8988T (cell line): ENCODE measurements at places on chromosomes 5 and 9.

DNA sequence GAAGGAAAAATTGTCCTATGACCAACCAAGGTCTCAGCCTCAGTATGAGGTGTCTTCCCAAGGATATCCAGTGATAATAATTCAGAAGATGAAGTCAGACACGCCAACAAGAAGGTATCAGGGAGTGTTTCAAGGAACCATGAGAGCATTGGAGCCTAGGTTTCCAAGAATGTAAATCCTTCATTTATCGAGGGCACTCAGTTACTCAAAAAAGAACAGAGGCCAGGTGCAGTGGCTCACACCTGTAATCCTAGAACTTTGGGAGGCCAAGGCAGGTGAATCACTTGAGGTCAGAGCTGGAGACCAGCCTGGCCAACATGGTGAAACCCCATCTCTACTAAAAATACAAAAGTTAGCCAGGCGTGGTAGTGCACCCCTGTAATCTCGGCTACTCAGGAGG lies 70.8 kb downstream of the PLAC8L1 start:
- DNase-seq, result no peak

DNA sequence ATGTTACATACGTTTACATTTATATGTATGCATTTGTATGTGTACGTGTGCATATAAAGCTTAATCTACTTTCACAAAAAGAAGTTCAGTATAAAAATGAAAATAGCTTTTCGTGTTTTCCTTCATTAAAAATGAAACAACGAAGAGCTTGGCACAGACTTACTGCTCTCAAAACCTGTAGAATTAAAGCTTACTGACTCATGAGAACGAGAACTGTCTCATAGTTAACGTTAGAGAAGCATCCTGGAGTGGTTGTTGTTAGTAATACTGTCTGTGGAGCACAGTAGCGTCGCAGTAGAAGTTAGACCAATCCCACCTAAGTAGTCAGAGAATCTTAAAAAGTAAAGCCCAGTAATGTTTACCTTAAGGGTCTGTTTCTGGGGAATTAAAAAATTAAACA lies 1.3 kb downstream of the MAT2B start:
- no peak for DNase-seq

DNA sequence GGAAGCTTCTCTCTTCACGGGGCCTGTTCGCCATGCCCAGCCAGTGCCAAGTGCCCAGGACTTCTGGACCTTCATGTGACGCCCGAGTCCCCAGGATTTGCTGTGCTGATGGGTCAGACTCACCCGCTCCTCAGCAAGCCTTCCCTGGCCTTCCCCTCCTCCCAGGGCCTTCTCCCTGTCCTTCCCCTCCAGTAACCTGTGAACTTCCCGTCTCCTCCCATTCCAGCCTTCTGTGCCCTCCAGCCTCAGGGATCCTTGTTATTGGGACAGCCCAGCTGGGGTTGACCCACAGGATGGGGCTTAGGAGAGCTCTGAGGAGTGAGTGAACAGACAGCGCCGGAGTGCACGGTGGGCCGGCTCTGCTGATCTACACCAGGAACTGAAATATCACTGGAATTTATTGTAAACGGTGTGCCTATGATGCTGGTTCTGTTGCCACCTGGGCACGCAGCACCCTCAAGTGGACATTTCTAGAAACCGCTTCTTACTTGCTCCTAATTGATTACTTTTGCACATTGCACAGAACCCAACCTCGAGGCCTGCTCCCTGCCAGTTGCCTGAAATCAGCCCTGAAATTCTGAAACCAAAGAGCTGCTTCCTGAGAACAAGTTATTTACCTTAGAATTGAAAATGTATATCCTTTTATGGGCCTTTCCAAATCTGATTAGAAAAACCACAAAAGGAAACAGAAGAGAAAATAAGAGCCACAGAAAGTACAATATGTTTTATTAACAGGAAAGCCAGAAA lies 1.5 kb downstream of the SPAAR start:
- DNase-seq, result peak; percentile 48

DNA sequence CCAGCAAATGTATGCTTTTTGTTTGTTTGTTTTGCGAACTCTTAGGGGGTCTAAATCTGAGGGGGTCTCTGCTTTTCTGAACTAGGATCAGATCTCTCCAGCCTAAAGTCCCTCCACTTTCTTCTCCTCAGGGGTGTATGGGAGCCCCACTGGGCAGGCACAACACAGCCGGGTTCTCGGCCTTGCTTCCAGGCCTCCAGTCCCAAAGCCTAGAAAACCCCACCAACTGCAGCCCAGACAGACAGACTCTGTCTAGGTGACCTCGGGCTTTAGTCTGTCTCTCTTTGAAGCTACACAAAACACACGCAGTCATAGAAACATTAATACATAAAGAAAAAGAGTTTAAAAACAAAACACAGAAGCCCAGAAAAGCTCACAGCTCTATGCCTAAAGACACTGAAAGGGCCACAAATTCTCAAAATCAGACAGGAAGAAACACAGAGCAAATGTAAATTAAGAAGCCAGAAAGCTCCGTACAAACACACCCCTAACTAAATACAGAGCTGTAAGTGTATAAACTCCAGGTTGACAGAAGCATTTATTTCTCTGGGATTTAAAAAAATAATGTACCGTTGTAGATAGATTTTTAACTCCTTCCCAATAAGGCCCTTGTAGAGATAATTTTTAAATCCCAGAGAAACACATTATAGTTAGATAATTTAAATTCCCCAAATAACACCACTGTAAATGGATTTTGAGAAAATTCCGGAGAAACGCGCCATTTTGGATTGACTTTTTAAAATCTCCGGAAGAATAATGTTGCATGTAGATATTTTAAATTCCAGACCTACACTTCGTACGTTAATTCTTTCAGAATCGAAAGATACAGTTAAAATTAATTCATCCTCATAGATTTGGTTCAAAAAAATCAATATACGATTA lies 2.0 kb downstream of the PITX1 start:
- DNase-seq, result no peak

DNA sequence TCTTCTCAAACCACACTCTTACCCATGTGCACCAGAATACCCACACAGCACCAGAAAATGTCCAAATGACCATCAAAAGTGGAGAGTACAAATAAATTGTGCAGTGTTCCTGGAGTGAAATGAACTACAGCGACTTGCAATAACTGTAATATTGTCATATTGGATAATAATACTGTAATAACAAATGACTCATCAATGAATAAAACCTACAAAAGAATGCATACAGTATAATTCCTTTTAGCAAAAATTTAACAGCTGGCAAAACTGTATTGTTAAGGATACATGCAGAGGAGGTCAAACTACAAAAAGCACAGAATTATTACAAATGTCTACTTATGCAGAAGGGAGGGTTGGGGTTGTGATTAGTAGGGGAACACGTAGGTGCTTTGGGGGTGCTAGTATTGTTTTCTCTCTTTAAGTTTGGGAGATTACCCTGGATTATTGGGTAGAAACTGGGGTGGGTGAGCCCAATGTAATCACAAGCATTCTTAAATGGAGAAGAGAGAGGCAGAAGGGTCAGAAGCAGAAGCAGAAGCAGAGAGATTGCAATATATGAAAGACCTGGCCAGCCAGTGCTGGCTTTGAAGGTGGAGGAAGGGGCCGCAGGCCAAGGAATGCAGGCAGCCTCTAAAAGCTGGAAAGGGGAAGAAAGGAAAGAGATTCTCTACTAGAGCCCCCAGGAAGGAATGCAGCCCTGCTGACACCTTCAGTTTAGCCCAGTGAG lies 21.8 kb downstream of the IRF1 start:
- DNase-seq, result no peak

- DNase-seq, result no peak
These were observed 21.8 kb upstream of the ZNF618 start for GRCh38 chr9:113854310-113854709.

GRCh38 chr5:95822043-95822541 lies 434 bp downstream of the GLRX start:
- no peak for DNase-seq

GRCh38 chr5:43110606-43111170 lies 10.0 kb upstream of the ZNF131 start:
- no peak for DNase-seq

DNA sequence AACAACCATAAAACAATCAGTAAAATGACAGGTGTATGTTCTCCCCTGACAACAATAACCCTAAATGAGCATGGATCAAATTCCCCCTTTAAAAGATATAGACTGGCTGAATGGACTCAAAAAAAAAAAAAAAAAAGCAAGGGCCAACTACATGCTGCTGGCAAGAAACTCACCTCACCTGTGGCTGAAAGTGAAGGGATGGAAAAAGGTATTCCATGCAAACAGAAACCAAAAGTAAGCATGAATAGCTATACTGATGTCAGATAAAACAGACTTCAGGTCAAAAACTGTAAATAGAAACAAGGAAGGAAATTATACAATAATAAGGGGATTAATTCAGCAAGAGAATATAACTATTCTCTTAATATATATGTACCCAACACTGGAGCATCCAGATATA lies 54.2 kb upstream of the SSBP2 start:
- no peak for DNase-seq

DNA sequence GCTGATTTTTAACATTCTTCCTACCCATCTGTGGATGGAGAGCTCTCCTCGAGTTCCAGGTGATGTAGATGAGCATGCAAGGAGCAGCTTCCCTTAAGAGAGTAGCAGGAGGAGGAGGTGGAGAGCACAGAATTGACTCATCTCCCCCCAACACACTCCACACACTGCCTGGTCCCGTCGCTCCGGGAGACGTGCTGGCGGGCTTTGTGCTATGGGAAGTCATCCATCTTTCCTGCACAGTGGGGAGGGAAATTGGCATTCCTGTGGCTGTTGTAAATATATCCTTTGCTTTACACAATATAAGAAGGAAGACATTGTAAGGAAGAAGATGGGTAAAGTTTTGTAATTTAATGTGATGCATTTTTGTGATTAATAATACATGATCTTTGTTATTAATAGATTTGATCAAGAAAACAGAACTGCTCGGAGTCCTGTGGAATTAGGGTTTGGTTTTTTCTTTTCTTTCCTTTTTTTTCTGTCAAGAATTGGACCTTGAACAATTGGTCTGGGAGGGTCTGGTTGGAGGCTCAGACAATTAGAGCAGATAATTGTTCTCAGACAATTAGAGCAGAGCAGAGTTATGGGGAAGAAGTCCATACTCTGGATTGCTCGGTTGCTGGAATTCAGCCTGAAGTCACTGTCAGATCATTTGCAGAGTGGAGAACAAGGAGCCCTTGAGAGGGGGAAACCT lies 297.8 kb downstream of the GADD45G start:
- no peak for DNase-seq

DNA sequence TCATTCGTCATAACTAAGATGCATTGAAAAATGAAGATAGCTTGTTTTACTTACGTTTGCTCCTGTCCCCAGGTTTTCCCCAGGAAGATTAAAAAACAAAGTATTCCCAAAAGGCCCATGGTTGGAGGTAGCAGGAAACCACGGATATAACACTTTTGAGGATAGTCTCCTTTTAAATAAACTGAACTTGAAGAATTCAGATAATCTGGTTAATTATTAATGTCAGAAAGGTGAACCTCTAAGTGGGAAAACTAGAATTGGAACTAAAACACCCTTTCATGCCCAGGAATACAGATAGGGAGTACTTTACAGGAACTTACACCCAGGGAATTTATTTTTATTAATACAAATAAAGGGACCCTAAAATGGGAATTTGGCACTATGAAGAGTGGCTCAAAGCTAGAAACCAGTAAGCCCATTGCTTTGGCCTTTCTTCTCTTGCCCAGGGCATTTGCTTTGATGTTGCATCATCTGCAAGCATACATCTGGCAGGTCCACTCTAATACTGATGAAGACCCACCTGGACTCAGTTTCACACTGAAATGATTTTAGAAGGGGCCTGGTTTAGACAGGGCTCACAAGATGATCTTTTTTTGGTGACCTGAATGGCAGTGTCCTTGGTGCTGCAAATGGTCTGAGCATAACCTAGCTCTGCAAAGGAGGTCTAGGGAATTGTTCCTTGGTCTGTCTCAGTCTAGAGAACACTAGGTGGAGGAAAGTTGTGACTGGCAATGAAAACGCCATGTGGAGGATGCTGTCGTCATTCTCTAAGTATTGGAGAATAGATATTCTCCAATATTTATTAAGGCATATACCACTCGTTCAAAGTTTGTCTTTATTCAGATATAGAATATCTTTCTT lies at the start of gene C5:
TSS of gene C5 (minus strand) at position 148 of the 861 bp plus-strand sequence. CDS start at position 119, 29 bp downstream.
- no peak for DNase-seq

DNA sequence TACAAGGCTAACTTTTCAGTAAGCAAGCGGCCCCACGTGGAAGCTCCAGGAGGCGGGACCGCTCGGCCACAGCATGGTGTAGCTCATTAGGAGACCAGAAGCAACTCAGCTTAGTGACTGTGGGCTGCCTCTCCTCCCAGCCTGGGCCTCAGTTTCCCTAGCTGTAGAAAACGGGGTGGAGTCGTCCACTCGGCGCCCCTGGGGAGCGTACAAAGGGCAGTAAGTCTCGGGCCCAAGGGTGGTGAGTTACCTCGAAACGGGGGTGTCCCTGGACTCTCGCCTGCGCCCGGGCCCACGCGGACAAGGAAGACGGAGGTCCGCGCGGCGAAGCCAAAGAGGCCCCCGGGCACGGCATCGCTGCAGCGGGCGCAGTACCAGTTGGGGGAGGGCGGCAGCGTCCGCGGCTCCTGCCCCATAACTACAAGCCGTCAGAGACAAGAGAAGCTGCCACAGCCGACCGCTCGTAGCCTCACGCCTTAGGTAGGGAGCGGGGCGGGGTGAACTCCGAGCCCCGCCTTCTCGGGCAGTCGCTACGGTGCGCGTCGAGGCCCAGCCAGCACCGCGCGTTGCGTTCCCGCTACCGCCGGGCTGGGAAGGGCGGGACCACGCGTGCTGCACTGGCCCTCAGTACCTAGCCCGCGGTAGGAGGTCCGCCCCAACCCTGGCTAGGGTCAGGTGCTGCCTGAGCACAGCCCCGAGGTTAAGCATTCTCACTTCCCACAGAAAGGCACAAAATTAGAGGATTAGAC lies at the start of gene GEMIN5:
TSS of gene GEMIN5 (minus strand) at position 494 of the 749 bp plus-strand sequence. CDS start at position 416, 78 bp downstream.
- peak; percentile 92 for DNase-seq

DNA sequence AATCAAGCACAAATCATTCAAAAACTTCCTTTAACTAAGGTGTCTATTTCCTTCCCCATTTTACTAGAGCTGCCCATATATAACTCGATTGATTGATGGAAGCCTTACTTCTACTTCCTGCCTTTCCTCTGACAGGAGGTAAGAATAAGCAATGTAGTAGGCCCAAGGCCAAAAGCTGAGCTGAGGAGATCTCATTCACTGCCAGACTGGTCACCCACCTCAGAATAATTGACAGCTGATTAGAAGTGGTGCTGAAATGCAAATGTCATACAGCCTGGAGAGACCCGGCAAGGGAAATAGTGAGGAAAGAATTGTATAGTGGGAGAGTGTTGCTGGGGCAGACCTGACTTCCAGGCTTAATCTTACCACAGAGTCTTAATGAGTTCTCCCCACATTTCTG lies 239.9 kb downstream of the SAXO1 start:
- no peak for DNase-seq

- no peak for DNase-seq
These were observed 130.7 kb downstream of the TRIM32 start for GRCh38 chr9:116817762-116818161.

GRCh38 chr5:126801992-126802294 lies 25.0 kb downstream of the LMNB1 start:
- no peak for DNase-seq

- DNase-seq, result no peak
These were observed 64.5 kb downstream of the EPB41L4B start for GRCh38 chr9:109256336-109256735.
